Airway epithelial cell (primary cell): ENCODE measurements at places on chromosomes 3 and 15. TPM values are rescaled to one million over a fixed set of nuclear protein-coding genes. Genes with fewer than 3 reads are reported as not detected.

Gene PIERCE2
- 0.51 and 1.5 TPM in 2 replicates for total RNA-seq

Gene OR5K3
- not detected in 2 replicates for total RNA-seq

Gene MRAS
- total RNA-seq = 2.0 and 2.7 TPM in 2 replicates

Gene TMEM212
- total RNA-seq = not detected in 2 replicates

Gene GP5
- total RNA-seq = not detected in 2 replicates

Gene PRR23C
- not detected in 2 replicates for total RNA-seq

Gene HTR3E
- total RNA-seq = not detected in 2 replicates

Gene TF
- 0.28 TPM in 1 of 2 replicates, not detected in the other for total RNA-seq

Gene MESP2
- total RNA-seq = 0.37 and 0.42 TPM in 2 replicates

Gene DUSP7
- 66.7 and 107 TPM in 2 replicates for total RNA-seq

Gene CPNE9
- not detected in 2 replicates for total RNA-seq

Gene LOXL1
- total RNA-seq = 11.6 and 12.1 TPM in 2 replicates

Gene CCDC33
- not detected in 2 replicates for total RNA-seq

Gene OCA2
- total RNA-seq = 0.63 and 0.88 TPM in 2 replicates

Gene CAMK1
- 9.5 and 11.7 TPM in 2 replicates for total RNA-seq

Gene PARP3
- total RNA-seq = 3.9 and 4.4 TPM in 2 replicates

Gene SLC28A1
- not detected in 2 replicates for total RNA-seq

Gene MFSD1
- total RNA-seq = 29.2 and 40.1 TPM in 2 replicates

Gene TMEM207
- total RNA-seq = not detected in 2 replicates

Gene CHRM5
- not detected in 2 replicates for total RNA-seq

Gene UROC1
- not detected in 2 replicates for total RNA-seq

Gene OXTR
- total RNA-seq = 0.63 and 0.65 TPM in 2 replicates

Gene ISLR2
- total RNA-seq = not detected in 2 replicates

Gene GMPPB
- 47.8 and 50.9 TPM in 2 replicates for total RNA-seq

Gene EXD1
- total RNA-seq = 0.28 TPM in 1 of 2 replicates, not detected in the other

Gene CCRL2
- not detected in 2 replicates for total RNA-seq

Gene TRAIP
- total RNA-seq = 7.9 and 8.5 TPM in 2 replicates

Gene FOXL2
- total RNA-seq = 0.19 and 0.28 TPM in 2 replicates

Gene BNC1
- 47.4 and 74.7 TPM in 2 replicates for total RNA-seq
